ENCODE measurements at places on chromosomes 5 and 9.

DNA sequence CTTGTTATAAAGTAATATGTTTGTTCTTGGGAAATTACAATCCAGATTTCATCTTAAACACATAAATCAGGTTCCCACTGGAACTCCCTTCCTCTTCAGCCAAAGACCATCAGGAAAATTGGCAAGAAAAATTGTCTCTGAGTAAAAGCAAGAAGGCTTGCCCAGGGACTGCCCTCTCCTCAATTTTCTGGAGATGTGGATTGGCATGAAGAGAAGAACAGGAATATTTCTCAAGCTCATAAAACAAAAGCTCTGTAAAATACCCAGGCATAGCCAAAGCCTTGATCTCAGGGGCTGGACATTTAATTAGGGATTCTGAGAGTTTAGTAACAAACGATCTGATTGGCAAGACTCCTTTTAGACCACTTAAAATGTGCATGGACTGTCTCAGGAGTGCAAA is 223.4 kb downstream of the ZNF608 start:
- no peak for DNase-seq

DNA sequence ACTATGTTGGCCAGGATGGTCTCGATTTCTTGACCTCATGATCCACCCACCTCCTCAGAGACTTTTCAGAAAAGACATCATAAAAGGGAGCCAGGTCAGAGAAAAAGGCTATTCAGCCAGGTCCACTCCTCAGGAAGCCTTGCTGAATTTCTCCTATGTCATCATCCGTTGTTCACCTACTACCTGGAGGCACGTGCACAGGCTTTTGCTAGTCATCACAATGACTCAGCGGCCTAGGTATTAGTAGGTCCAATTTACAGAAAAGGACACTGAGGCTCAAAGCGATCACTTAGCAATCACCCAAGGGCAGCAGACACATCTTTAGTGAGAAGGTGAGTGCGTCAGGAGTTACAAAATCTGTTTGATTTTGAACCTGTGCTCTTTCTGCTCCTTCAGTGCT is 72.3 kb upstream of the RAD23B start:
- no peak for DNase-seq

GRCh38 chr9:137025517-137025966 is 2.5 kb downstream of the ABCA2 start:
- DNase-seq = peak; percentile 28

DNA sequence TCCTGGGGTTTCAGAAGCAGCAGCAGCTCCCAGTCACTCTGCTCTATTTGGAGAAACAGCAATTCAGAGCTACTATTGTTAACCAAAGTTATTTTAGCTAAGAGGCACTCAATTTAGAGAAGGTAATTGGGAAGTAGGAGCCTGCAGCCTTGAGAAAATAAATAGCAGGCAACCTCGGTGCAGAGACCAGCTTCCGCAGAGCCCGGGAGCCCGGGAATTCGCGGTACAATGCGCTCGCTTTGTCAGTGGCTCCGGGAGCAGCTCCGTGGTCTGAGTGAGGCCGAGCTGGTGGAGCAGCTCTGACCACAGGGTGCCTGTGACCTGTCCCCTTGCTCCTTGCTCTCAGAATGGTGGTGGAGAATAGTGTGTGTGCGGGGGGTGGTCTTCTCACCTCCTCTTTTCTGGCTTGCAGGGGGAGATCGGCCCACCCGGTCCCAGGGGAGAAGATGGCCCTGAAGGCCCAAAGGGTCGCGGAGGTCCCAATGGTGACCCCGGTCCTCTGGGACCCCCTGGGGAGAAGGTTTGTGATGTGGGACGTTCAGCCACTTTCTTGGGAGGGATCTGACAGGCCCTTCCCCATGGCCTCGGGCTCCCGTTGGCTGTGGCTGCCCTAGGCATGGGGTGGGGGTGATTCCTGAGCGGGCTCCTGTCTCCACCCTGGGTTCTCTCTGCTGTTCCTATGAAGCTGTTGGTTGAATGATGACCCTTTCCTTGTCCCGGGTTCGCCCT is 95.9 kb upstream of the FCN2 start:
- no peak for DNase-seq

GRCh38 chr9:92140074-92140753 is 25.0 kb upstream of the SPTLC1 start:
- peak; percentile 67 for DNase-seq

DNA sequence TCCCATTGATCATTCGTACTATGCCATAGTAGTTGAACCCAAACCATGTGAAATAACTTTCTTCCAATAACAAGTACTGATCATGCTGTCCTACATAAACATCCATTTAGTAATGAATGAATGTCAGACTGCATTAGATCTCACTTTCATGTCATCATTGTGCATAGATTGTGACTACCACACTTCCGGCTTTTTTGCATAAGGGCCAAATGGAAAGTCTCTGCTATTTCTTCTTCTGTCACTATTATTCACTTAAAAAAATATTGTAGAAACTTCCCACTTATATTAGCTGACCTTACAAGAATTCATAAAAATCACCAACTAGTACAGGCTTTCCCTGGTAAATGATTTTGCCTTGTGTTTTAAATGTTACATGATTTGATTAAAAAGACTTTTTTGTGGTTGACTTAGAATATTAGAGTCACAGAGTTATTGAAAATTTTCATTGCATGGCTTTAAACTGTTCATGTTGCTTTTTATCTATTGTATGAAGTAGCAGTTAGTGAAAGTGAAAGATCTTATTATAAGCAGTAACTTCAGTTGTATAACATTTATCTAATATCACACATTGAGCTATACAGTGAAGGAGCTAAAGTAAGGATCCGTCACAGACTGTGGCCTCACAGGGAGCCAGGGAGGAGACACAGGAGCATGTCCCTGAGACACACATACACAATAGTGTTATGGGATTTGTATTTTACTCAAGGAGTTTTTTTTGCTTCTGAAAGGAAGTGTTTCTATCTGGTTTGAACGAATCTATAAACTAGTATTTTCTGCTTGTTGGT is 33.9 kb downstream of the LMNB1 start:
- no peak for DNase-seq

- DNase-seq = no peak
These were observed at the start of gene RANBP3L for GRCh38 chr5:36301858-36302603. TSS of gene RANBP3L (minus strand) at chr5:36301902. CDS start at chr5:36301416, 486 bp downstream.

DNA sequence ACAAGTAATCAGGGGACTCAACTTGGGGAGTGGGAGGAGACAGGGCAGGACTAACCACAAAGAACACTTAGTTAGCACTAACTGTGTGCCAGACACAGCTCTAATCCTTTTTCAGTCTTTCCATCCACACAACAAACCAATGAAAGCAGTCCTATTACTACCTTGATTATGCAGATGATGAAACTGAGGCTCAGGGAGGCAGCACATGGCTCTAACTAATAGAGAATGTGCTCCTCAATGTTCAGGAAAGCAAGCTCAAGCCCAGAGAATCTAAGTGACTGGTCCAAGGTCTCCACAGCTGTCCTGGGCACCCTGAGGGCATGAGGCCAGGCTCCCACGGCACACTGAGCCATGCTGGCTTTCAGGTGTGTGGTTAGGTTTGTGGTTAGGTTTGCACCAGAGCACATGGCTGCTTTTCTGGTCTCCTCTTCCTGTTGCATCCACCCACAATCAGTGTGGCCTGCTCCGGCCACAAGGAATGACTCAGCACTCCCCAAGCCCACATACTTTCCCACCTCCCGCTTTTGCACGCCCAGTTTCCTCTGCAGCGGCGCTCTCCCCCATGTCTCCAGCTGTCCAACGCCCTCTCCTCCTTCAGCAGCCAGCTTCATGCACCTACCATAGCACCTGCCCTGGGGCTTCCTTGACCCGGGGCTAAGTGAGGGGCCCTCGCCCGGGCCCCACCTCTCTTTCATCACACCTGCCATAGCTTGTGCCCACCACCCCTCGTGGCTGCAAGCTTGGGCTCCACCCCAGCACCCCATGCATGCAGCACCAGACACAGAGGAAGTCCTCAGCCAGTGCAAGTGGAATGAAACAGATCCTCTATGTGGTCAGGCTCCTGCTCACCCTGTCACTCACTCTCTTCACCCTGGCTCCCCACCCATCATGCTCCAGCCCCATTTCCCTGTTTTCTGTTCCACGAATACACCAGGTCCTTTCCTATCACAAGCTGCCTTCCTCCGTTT is 133.1 kb downstream of the GABBR2 start:
- peak; percentile 3 for DNase-seq

- DNase-seq = no peak
These were observed 23.4 kb downstream of the UBE2R2 start for GRCh38 chr9:33840381-33840780.

- no peak for DNase-seq
These were observed 19.8 kb upstream of the FAM151B start for GRCh38 chr5:80468131-80468530.

GRCh38 chr5:82584631-82585030 is 306.5 kb upstream of the RPS23 start:
- DNase-seq = no peak

DNA sequence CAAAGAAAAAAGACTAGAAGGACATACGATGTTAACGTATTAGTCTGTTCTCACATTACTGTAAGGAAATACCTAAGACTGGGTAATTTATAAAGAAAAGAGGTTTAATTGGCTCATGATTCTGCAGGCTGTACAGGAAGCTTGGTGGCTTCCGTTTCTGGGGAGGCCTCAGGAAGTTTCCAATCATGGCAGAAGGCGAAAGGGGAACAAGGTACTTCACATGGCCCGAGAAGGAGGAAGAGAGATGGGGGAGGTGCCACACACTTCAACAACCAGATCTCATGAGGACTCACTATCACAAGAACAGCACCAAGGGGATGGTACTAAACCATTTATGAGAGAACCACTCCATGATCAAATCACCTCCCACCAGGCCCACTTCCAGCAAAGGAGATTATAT is 110.1 kb downstream of the CARTPT start:
- DNase-seq = no peak

- no peak for DNase-seq
These were observed 55.1 kb upstream of the TLR4 start for GRCh38 chr9:117649126-117649525.

DNA sequence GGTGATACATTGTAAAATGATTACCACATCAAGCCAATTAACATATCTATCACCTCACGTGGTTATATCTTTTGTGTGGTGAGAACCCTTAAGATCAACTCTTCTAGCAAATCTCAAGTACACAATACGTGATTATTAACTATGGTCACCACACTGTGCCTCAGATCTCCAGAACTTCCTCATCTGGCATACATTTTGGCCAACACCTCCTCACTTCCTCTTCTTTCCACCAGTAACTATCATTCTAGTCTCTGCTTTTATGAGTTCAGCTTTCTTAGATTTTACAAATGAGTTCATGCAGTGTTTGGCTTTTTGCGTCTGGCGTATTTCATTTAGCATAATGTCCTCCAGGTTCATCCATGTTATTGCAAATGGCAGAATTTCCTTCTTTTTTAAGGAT is 35.8 kb downstream of the PRKACG start:
- no peak for DNase-seq

GRCh38 chr9:84669288-84670137 is at the start of gene NTRK2:
TSS of gene NTRK2 (plus strand) at chr9:84669729. CDS start at chr9:84670749, 1,020 bp downstream.
- DNase-seq = no peak

DNA sequence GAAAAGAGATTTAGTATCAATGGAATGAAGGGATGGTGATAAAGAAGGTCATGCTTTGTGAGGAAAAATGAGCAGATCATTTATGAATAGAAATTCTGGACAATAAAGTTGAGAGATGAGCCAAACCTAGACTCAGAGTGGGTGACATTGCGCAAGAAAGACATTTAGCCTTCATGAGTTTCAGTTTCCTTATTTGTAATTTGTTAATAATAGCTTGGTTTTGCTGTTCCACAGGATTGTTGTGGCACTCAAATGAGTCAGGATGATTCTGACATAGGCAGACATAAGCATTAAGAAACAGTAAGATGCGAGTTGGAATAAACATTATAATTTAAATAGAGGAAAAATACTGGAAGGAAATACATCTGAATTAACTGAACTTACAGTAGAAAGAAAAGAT is 34.8 kb downstream of the ITGA2 start:
- DNase-seq = no peak
